SK-N-SH (cell line): ENCODE measurements at places on chromosomes 4 and X. TPM values are rescaled to one million over a fixed set of nuclear protein-coding genes. Genes with fewer than 3 reads are reported as not detected.

DNA sequence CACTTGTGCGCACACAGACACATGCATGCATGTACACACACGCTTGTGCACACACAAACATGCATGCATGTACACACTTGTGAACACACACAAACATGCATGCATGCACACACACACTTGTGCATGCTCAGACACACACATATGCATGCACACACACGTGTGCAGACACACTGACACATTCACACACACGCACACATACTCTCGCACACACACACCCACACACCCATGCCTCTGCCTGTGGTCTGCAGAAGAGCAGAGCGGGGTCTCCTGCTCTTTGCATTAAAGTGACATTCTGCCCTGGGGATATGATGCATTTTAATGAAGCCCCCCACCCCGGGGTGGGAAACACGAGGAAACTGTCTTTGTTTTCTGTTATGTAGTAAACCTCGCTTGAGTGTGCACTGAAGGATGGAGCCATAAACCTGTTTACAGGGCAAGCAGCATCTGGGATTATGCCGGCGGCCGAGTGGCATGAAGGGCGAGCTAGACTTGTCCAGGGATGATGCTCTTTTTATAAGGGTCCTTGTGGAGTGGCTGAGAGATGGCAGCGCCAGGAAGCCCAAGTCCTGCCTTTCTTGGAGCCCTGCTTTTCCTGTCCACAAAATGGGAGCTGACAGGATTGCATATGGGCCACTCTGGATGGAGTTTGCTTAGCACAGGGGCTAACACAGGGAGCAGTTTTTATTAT, 17.8 kb downstream of the PSAPL1 start:
- H3K27me3 ChIP-seq: no peaks in the 10 kb centered on the region
- DNase-seq: peak; percentile 2
- no peaks in the 10 kb centered on the region for H3K36me3 ChIP-seq
- H3K27ac ChIP-seq: no peak overlapping the region

DNA sequence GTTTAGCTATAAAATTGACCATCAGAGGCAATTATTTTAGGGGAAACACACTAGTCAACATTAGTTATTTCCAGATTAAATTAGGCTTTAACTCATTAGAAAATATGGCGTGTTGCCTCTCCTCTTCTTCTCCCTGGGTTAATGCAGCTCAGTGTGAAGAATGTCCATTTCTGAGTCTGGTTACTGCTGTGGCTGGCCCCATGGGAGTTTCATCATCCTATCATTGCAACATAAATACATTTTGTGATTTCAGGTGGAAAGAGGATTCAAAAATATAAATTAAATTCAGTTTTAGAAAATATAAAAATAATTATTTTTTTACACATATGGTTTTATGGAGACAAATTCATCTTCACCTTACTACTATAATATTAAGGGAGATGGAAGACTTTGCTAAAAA, 288.5 kb upstream of the ARSJ start:
- H3K27ac ChIP-seq: no peak overlapping the region
- H3K36me3 ChIP-seq: peaks cover 3% of the 10 kb centered on the region
- H3K27me3 ChIP-seq: no peaks in the 10 kb centered on the region
- DNase-seq: no peak

- H3K27me3 ChIP-seq: no peaks in the 10 kb centered on the region; the same call in 1 of the 2 replicates
- peaks cover 4% of the 10 kb centered on the region; the same call in 1 of the 2 replicates for H3K4me1 ChIP-seq
- H3K36me3 ChIP-seq: no peaks in the 10 kb centered on the region
- no peak for DNase-seq
- no peak overlapping the region for H3K4me3 ChIP-seq
Measured at GRCh38 chrX:17519358-17519757, 144.4 kb downstream of the NHS start.

DNA sequence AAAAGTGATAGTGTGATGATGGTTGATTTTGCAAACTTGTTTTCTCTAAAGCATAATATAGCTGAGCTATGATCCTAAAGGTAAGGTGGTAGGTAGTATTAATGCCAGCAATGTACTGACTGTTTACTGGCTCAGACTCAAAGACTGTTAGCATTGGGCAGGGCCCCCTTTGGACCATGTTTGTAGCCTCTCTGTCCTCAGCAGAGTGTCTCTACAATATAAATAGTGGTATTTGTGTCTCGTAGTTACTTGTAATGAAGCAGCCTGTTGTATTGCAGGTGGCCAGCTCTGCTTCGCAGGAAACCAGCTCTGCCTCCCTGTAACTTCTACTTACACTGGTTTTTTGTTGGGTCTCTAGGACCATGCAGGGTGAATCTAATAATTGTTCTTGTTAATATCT, 70.5 kb downstream of the ARHGAP10 start:
- no peaks in the 10 kb centered on the region for H3K27me3 ChIP-seq
- H3K36me3 ChIP-seq: no peaks in the 10 kb centered on the region
- no peaks in the 10 kb centered on the region for H3K4me1 ChIP-seq

DNA sequence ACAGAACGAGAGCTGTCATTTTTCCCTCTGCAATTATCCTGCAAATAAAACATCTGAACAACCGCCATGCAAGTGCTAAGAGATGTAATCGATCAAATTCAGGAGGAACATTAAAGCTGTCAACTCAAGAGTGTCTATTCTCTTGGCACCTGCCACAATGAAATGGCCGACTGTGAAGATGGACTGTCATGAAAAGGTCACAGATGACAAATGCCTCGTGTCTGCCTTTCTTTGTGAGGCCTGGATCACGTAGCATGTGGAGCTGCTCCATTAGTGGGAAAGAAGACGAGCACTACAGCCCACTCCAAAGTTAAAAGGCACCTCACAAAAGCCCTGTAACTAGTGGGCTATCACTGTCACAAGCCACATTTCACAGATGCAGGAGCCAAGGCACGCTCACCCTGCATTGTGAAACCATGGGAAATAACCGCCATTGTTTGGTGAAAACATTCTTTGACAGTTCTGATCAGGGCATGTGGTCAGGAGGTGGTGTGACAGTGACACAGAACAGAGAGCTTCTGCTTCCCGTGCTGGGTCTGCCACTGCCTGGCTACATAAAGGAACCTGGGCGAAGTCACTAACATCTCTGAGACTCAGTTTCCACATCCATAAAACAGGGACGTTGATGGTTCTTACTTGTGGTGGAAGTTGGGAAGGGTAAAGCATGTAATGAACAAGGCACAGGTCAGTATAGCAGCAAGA, 98.9 kb downstream of the EVC2 start:
- H3K27me3 ChIP-seq: no peaks in the 10 kb centered on the region
- H3K4me1 ChIP-seq: no peaks in the 10 kb centered on the region
- DNase-seq: no peak
- H3K36me3 ChIP-seq: no peaks in the 10 kb centered on the region

DNA sequence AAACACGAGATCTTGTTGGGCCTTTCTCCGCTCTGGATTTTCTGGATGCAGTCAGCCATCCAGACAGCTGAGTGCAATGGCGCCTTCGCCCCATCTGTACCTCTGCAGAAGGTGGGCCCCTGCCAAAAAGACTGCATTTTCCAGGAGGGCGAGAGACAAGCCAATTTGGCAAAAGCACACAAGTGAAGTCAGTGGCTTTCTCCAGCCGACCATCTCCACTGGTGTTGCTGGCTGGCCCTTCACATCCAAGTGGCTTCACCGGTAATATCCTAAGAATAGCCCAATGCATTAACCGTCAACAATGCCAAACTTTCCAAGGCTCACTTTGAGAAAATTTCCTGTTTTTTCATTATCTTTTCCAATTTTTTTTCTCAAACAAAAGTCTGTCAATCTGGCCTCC, 96.2 kb upstream of the MXRA5 start:
- no peaks in the 10 kb centered on the region for H3K27me3 ChIP-seq
- no peaks in the 10 kb centered on the region for H3K36me3 ChIP-seq
- no peak overlapping the region for H3K27ac ChIP-seq

DNA sequence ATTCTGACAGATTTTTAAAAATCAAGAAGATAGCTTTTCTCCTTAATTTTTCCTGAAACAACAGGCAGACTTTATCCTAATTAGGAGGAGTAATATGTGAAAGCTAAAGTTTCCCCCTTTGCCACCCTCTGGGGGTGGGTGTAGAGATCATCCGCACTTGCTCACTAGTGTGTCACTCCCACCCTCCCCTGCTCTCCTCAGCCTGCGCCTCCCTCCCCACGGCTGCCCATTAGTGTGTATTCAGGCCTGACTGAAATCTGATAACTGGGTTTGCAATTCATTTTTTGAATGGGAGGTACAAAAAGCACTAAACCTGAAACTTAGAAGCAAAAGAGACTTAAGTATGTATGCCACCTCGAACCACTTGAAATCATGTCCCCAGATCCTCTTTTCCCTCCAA, 110.4 kb upstream of the TRIM2 start:
- DNase-seq: no peak
- no peaks in the 10 kb centered on the region for H3K36me3 ChIP-seq
- no peak overlapping the region for H3K27ac ChIP-seq
- 0 out of 2 replicates have a peak, but pooled peaks cover 5% of the 10 kb centered on the region for H3K27me3 ChIP-seq

DNA sequence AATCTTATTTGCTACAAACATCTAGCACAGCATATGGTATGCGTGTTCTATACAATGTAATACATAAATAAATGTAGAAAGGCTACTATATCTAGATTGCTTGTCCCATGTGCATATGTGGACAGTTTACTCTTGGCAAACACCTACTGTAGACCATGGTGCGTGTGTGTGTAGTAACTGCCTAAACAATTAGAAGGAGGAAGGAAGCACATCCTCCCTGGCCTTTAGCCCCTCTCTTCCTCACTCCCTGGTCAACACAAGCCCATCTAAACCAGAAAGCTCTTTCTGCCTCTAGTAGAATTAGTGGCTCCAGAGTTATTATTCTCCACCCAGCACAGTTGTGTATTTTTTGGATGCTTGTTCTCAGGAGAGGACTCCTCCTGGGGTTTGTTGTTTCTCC, 73.9 kb downstream of the KDR start:
- H3K36me3 ChIP-seq: no peaks in the 10 kb centered on the region
- H3K4me1 ChIP-seq: no peaks in the 10 kb centered on the region
- no peak overlapping the region for H3K4me3 ChIP-seq
- no peak for DNase-seq
- no peaks in the 10 kb centered on the region for H3K27me3 ChIP-seq

- H3K4me3 ChIP-seq: no peak overlapping the region
- H3K27me3 ChIP-seq: no peaks in the 10 kb centered on the region; the same call in 1 of the 2 replicates
- H3K4me1 ChIP-seq: no peaks in the 10 kb centered on the region
Measured at GRCh38 chr4:27129871-27130366, 269.3 kb downstream of the STIM2 start.

- no peak for DNase-seq
- H3K4me3 ChIP-seq: no peak overlapping the region
- H3K36me3 ChIP-seq: no peaks in the 10 kb centered on the region
- H3K27me3 ChIP-seq: no peaks in the 10 kb centered on the region
Measured at GRCh38 chr4:179601671-179602070, 2159.4 kb upstream of the AGA start.

Gene SLC9A7
- polyA plus RNA-seq: 10.3 and 10.5 TPM in 2 replicates

DNA sequence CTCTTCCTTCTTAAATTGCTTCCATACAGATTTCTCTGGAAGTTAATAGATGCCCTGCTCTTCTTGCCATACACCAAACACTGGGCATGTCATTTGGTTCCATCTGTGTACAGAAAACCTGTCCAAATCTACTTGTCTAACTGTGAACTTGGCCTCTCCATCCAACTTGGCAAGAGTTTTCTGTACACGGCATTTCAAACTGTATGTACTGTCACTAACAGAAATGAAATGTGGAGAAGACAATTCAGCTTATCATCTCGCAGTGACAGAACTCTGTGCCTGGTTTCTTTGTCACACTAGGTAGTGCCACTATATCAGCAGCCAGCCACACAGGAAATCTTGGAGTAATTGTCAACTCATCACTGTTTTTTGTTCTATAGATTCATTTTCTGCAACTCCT, 58.2 kb downstream of the CXXC4 start:
- H3K4me3 ChIP-seq: no peak overlapping the region
- H3K4me1 ChIP-seq: no peaks in the 10 kb centered on the region
- no peak for DNase-seq
- no peak overlapping the region for H3K27ac ChIP-seq
- no peaks in the 10 kb centered on the region for H3K36me3 ChIP-seq
- H3K27me3 ChIP-seq: no peaks in the 10 kb centered on the region
